ENCODE measurements at places on chromosomes 3 and 15.

GRCh38 chr3:53550005-53550620 lies 55.7 kb downstream of the CACNA1D start:
- no peak for DNase-seq

- no peak for DNase-seq
Measured at GRCh38 chr3:12316253-12316652, 27.4 kb downstream of the PPARG start.

DNA sequence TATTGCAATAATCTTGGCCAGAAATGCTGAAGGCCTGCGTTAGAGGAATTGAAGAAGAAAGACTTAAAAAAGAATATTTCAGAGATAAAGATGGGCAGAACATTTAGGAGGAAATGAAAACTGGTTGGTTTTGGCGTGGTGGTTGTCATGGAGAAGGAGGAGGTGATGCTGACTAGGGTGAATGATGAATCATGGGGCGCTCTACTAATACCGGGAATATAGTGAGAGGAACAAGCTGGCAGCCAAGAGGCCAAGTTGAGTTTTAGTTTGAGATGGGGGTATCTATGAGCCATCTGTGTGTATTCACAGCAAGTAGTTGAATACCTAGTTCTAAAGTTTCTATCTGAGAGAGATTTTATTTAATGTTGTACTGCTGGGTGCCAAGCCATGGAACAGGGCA lies 6.8 kb upstream of the GAP43 start:
- DNase-seq: no peak

DNA sequence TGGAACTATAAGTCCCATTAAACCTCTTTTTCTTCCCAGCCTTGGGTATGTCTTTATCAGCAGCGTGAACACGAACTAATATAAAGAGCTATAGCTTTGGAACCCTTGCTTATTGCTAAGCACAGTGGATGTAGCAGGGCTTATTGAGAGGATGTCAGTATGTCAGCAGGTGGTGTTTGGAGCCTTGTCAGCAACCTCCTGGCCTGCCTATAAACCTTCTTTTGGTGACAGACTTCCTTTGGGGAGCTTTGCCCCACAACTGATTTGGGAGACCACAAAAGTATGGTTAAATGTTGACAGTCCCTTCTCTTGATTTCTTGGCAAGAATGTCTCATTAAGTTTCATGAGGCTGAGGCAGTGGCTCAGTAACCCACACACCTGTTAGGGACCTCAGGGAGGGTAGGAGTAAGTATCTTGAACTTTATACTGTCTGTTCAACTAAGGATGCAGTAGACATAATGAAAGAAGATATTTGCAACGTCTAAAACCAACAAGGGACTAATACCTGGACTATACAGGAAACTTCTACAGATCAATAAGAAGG lies 14.8 kb downstream of the CCNDBP1 start:
- no peak for DNase-seq

DNA sequence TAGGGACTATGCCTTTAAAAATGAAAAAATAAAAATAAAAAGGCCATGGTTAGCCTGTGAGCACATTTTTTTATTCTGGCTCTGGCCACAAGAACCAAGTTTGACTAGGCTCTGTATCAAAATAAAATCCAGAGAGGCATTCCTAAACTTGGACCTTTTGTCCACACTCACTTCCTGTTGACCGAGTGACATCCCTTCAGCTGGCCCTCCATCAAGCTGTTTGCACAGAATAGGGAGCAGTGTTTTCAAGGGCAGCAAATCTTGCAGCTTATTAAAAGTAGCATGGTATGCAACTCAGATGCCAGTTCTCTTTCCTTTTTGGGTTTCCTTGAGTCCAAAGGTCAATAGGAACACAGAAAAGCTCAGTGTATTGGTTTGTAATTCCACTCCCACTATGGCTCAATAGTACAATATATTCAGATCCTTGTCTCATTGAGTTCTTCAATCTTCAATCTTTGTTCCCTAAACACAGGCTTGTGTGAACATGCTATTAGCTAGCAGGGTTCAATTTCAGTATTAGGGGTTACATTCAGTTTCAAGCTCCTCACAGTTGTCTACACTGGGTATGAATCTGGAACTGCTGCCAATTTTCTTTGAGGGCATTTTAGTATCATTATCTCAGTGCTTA lies 244.5 kb downstream of the RBMS3 start:
- no peak for DNase-seq

DNA sequence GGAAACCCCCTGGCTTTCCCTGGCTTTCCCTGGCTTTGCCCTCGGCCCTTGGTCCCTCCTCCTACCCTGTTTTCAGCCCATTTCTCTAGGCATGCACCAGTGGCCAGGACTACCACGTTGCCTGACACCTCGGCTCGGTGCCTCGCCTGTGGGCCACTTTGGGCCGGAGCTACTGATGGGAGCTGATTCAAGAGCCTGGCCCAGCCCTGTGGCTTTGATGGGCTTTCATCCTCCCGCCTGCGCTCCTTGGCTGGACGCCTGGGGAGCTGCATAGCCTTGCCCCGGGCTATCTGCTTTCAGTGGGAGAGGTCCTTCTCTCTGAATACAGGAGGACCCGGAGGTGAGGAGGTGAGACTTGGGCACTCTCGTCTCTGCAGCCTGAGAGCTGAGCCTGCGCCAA lies 192.7 kb upstream of the HES1 start:
- DNase-seq: no peak

DNA sequence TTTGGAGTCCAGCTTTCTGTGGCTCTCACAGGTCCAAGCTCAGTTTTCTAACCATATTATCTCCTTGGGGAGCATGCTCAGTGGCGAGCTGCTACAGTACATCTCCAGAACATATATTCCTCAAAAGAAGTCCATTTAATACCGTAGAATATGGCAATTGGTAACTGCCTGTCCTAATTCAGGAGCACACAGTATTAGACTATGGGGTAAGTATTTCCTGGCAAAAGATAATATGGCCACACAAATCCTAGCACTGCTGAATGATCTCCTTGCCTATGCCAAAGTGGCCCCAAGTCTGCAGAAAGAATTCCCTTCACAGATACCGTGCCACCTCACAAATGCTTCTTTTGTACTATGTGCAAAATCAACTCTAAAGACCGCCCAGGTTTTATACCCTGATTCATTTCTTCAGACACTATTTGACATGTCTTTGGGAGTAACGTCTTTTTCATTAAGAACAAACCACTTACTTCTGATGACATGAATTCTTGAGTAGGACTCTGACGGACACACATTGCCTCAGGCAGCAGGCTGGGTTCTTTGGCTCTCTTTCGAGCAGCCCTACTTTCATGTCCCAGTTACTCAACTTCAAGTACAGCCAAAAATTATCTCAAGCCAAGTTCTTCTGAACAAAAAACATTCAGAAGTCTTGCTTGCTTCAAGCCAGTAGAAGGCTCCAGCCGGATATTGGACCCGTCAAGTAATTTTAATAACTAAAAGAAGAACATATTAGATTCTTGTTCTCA lies 368.3 kb upstream of the DCBLD2 start:
- no peak for DNase-seq

DNA sequence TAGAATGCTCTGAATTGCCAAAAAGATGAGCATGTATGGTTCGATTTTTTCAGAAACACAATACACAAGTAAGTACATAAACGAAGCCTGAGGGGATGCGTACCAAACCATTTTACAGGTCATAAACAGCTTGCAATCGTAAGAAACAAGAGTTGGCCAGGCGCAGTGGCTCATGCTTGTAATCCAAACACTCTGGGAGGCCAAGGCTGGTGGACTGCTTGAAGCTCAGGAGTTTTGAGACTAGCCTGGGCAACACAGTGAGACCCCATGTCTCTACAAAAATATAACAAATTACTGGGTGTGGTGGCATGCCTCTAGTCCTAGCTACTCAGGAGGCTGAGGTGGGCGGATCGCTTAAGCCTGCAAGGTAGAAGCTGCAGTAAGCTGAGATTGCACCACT lies 13.4 kb downstream of the TRA2B start:
- DNase-seq: no peak

DNA sequence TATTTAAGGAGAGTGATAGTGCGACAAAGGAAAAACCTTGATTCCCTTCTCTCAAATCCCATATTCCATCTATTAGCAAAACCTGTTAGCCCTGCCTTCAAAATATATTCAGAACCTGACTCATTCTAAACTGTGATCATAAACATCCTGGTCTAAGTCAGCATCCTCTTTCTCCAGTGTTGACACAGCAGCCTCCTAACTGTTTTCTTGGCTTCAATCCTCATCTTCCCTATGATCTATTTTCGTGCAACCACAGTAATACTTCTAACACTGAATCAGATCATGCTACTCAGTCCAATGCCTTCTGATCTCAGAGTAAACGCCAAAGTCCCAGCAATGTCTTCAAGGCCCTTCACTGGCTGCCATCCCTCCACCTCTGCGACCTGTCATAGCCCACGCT lies 785.1 kb downstream of the EDEM1 start:
- no peak for DNase-seq

DNA sequence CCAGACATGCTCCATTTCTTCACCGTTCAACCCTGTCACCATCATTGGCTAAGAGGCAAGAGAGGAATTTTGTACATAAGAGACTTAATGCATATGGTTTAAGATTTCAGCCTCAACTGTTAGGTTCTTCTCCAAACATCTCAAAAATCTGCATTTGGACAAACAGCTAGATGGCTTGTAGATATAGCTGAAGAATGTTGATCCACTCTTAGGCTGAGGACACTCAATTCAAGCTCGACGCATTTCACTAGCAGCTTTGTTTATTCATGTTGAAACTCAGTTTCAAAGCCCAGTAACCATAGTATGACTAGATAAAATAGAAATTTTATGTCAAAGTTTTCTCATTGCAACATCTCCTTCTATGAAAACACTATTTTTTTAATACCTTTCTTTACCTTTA lies 208.2 kb downstream of the THRB start:
- DNase-seq: no peak

GRCh38 chr3:12966847-12967605 lies 106.2 kb downstream of the IQSEC1 start:
- DNase-seq: no peak

DNA sequence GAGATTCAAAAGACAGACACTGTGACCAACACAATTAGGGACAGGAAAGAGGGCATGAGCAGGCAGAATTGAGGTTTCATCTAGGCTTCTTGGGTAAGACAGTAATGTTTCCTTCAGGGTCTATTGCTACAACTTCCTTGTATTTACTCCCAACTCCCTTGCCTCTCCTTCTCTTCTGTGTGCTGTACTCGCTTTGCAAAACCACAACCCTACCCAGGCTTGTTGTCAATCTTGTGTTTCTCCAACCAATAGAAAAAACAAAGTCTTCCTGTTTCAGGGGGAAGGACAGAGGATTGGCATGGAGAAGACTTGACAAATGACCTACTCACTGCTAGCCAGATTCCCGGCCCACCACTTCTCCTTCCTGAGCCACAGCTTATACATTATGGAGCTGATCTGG lies 36.3 kb upstream of the MASP1 start:
- DNase-seq: no peak

DNA sequence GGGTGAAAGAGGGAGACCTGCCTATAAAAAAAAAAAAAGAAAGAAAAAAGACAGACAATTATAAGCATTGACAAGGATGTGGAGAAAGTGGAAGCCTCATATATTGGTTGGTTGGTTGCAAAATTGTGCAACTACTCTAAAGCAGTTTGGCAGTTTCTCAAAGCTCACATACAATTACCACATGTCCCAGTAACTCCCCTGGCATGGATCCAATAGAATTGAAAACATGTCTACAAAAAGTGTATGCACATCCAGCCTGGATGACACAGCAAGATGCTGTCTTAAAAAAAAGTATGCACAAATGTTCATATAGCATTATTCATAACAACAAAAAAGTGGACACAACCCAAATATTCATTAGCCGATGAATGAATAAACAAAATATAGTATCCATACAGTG lies 19.5 kb downstream of the SETMAR start:
- no peak for DNase-seq

All from NCI-H187 (cell line).